ENCODE measurements at places on chromosomes 3 and 15.

GRCh38 chr3:87761341-87761740 lies 297.5 kb downstream of the CGGBP1 start:
- DNase-seq, result no peak

DNA sequence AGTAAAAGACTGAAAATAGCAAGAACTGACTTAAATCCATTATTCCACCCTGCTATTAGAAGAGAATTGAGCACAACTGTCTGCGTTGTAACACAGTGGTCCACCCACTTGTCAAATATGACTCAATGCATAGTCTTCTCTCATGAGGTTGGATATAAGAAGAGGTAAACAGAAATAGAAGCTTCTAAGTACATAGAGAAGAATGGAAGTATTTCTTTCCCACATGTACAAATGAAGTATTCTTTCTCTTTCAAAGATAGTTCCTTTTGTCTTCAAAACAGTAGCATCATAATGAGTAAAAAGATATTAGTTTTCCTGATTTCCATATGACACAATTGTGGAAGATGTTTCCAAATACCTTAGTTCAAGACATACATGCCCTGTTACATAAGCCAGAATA lies 348.6 kb upstream of the CCDC54 start:
- DNase-seq, result no peak

GRCh38 chr3:174958671-174959328 lies 99.7 kb downstream of the NAALADL2 start:
- DNase-seq, result no peak

DNA sequence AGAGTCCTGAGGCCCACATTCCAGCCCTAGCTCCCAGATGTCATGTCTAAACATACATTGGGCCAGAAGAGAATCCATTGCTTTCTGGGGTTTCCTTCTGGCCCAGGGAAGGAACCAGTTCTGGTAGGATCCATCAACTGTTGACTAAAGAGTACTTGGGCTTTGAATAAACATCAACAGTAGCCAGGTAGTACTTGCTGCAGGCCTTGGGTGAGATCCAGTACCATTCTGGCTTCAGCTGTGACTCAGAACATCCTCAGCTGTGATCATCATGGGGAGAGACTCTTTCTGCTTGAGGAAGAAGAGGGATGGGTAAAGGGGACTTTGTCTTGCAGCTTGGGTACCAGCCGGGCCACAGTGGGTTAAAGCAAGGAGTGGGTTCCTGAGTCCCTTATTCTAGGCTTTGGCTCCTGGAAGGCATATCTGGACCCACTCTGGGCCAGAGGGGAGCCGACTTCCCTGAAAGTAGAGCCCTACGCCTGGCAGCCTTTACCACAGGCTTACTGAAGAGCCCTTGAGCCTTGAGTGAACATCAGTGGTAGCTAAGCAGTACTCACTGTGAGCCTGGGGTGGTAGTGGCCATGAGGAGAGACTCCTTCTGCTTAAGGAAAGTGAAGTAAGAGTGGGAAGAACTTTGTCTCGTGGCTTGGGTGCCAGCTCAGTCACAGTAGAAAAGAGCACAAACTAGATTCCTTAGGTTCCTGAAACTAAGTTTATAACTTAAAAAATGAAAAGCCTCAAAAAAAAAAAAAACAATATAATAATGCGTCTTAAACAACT lies 128.3 kb downstream of the GOLIM4 start:
- no peak for DNase-seq

DNA sequence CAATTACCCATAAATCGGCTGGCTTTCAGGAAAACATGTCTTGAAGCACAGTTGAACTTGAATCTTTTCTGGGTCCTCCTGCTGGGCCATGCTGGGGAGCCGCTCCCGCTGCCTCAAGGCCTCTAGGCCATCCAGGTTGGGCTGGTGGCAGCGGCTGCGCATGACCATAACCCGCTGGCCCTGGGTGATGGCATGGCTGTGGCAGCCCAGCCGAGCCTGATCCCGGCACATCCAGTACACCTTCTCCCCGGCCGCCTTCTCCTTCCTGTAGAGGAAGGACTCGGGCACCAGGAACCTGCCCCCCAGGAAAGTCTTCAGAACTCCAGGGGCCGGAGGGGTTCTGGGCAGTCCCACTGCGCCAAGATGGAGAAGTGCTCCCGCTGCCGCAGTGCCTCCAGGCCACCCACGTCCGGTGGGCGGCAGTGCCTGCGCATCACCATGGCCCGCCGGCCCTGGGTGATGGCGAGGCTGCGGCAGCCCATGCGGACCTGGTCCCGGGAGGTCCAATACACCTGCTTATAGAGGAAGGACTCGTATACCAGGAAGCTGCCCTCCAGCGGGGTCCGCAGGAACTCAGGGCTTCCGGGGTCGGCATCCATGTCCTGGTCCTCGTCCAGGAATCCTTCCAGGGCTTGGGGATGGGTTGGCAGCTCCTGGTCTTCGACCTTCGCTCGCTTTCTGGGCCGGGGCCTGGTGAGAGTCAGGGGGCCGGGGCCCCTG lies 84.3 kb upstream of the FXR1 start:
- DNase-seq, result no peak

DNA sequence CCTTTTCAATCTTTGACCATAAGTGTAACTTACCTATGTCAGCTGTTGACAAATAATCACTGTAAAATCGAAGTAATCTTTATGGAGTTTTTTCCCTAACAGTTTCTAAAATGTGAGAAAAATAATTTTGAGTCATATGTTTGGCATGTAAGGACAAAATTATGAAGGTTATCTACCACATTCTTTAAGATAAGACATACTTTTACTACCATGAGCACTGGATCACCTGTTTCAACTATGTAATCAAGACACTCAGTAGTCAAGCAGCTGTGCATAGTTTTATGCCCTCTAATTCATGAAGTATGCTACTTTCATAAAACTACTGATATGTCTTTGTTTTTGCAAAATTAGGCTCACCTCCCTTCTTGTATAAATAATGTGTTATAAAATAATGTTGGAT lies 12.1 kb downstream of the FGF7 start:
- DNase-seq, result no peak

- DNase-seq, result no peak
Measured at GRCh38 chr15:68098465-68098864, 44.4 kb downstream of the PIAS1 start.

- DNase-seq, result no peak
Measured at GRCh38 chr15:36940636-36941260, 159.6 kb downstream of the MEIS2 start.

DNA sequence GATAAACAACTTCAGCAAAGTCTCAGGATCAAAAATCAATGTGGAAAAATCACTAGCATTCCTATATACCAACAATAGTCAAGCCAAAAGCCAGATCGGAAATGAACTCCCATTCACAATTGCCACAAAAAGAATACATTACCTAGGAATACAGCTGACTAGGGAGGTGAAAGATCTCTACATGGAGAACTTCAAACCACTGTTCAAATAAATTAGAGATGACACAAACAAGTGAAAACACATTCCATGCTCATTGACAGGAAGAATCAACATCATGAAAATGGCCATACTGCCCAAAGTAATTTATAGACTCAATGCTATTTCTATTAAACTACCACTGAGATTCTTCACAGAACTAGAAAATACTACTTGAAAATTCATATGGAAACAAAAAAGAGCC lies 94.2 kb upstream of the PSMD6 start:
- DNase-seq, result no peak

DNA sequence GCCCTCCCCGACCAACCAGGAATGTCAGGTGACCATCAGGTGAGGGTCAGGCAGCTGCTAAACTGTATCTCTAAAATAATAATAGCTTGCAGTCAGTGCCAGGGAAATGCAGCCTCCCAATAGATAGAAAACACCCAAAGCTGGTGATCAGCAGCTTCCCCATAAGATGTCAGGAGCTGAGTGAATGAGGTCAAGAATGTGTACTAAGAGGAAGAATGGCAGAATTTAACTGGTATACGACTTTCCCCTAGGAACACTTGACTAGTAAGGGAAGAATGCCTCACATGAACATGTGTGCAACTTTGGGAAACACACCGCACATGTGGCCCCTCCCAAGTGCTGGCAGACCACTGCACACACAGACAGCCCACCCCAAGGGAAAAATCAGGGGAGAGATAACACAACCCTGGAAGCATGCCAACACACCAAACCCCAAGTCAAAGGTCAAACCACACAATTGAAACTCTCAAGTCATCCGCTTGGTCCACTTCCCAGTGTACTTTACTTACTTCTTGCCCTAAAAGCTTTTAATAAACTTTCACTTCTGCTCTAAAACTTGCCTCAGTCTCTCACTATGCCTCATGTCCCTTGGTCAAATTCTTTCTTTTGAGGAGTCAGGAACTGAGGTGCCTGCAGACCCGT lies 806.5 kb downstream of the OTOL1 start:
- DNase-seq, result no peak

DNA sequence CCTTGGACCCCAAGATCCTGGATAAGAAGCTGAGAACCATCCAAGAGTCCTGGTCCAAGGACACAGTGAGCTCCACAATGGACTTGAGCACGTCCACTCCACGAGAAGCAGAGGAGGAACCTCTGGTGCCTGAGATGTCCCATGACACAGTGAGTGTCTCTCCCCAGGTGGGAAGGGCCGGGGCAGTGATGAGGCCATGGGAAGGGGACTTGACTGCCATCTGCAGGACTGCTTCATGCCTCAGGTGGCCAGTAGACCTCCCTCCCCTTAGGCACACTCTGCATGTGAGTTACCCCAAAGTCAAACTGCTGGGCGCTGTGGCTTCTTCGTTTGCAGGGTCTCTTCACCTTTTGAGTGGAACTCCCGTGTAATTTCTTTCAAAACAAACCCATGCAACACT lies 59.7 kb downstream of the CCDC33 start:
- DNase-seq, result no peak

- DNase-seq, result no peak
Measured at GRCh38 chr3:13783476-13783875, 96.4 kb downstream of the WNT7A start.

DNA sequence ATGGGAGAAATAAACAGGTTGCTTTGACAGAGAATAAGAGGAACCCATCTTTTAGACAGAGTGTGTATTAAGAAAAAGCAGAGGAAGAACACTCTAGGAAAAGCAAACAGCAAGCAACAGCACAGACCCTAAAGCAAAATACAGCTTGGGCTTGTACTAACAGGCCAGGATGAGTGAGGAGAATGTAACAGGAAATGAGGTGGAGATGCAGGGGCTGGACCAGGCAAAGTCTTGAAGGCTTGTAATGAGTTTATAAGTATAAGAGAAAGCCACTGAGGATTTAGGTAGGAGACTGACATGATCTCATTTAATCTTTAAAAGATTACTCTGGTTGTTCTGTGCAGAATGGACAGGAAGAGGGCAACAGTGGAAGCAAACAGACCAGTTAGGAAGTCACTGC lies 4.9 kb downstream of the UBR1 start:
- DNase-seq, result no peak

- DNase-seq, result no peak
Measured at GRCh38 chr15:61742591-61742990, 317.7 kb downstream of the VPS13C start.

DNA sequence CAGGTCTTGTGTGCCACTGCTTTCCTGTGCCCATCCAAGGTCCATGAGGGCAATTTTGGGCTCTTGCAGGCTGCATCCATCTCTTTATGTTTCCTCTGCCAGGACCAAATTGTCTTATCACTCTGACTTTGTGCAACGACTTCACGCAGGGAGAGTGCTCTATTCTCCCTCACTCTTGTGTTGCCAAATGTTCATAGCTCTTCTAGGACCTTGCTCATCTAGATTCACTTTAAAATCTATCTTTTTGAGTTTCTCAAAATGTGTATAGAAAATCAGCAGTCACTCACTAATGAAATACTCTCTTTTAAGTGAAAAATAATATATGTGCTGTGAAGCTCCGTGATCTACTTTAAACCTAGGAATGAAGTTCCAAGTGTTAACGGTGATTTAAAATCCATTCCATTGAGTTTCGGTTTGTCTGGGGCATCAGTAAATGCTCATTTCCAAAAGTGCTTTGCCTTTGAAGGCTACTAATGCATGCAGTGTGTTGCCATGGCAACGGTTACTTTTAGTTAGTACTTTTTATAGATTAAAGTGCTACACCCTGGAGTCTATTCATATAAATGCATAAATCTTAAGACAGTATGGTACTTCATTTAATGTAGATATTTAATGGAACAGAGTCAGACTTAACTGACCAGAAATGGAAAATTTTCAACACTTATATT lies 46.6 kb upstream of the GOLGA8J start:
- no peak for DNase-seq

DNA sequence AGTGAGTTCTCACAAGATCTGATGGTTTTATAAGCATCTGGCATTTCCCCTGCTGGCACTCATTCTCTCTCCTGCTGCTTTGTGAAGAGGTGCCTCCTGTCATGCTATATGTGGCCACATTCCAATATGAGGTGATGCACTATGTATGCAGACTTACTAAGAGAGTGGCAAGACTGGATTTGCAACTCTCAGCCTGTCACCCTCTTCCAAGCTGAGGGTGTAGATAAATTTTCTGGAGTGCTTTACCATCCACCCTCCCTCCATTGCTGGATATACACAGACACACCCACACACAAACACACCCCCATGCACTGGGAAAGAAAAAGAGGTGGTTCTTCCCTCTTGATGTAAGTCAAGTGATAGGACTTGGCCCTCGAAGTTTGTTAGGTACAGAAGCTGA lies 30.2 kb upstream of the CHMP2B start:
- no peak for DNase-seq

- no peak for DNase-seq
Measured at GRCh38 chr15:67784856-67785430, 40.4 kb upstream of the SKOR1 start.

DNA sequence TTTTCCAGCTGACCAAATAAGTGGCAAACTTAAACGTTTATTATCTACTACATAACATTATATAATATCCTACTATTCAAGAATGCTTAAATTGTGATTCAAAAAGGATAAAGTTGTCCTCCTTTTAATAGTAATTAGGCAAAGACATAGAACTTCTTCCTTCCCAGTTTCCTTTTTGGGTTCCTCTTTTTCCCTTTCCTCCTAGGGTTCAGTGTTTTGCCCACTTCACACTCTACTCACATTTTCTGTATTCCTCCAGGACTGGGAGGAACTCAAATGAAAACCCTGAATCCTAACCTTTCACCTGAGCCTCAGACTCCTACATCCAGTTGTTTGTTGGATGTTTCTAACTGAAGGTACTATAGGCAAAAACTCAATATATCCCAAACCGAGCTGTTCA lies 132.5 kb downstream of the PEAK1 start:
- DNase-seq, result no peak

DNA sequence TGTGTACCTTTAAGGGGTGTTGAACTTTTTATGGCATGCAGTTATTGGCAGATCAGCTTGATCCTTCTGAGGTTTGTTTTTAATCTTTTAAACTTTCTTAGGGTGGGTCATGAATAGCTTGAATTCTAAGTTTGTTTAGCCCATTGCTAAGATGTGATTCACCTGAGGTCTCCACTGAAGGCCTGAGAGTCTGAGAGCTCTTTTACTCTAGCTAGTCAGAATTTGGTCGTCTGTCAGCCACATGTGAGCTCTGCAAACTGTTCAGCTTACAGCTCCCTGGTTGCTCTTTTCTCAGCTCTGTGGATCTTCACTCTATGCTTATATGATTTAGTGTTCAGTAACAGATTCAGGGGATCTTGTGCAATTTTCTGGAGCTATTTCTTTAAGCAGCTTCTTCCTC lies 161.3 kb downstream of the ABHD5 start:
- no peak for DNase-seq

Data from GM12892 (cell line).